ENCODE measurements at places on chromosomes 11 and 22. TPM values are rescaled to one million over a fixed set of nuclear protein-coding genes. Genes with fewer than 3 reads are reported as not detected.

DNA sequence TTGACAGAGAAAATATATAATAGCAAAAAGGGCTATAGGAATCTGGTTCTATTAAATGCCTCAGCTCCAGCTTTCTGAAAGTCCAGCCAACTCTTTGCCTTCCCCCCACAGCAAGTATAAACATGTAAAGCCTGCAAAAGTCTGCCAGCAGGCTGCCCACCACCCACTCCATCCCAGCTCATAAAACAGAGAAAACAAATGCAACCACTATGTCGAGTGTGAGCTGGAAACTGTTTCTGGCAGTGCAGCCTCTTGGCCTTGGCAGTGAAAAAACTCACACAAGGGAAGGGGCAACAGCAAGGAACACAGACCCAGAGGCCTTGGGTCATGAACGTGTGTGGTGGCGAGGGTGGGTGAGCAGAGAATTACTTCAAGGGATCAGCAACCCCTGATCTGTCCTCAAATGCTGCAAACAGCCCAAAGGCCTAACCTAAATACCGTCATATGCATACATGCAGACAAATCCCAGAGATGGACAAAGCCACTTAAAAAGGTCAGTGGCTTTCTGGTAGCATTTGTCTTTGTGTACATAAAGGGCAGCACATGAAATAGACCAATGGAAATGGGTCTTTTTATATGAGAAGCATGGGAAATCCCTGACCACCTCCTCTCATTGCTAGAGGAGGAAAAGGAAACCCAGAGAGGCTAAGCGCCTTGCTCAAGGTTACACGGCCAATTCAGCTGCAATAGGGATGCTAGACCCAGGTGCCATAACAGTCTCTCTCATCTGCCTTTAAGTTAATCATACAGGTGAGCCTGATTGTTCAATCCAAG is 74.8 kb downstream of the NAT10 start:
- no peak overlapping the region for H3K27ac ChIP-seq
- H3K4me1 ChIP-seq: peaks cover 7% of the 10 kb centered on the region
- no peak overlapping the region for H3K4me3 ChIP-seq
- H3K36me3 ChIP-seq: no peaks in the 10 kb centered on the region
- no peak for DNase-seq

DNA sequence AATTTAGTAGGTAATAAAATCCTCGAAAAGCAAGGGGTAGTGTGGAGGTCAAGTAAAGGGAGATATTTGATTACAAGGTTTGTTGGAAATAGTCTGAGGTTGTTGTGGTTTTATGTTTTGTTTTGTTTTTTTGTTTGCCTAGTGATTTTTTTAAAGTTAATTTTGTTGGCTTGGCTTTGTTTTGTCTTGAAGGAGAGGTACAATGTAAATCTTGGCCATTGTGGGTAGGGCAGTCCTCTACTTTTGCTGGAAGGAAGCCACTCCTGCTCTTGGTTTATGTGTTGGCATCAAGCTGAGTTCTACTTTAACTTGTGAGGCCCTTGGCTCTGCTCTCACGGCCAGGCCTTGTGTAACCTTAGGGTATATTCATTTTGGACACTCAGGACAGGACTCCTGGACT is 3.2 kb downstream of the AMOTL1 start:
- peaks cover 7% of the 10 kb centered on the region for H3K4me1 ChIP-seq
- no peak overlapping the region for H3K4me3 ChIP-seq
- H3K27me3 ChIP-seq: no peaks in the 10 kb centered on the region
- H3K27ac ChIP-seq: no peak overlapping the region
- no peak for DNase-seq

- no peaks in the 10 kb centered on the region for H3K36me3 ChIP-seq
- no peak overlapping the region for H3K4me3 ChIP-seq
- no peak for DNase-seq
- H3K4me1 ChIP-seq: peaks cover 18% of the 10 kb centered on the region
These were observed 2.8 kb downstream of the ZNHIT2 start for GRCh38 chr11:65114538-65115171.

DNA sequence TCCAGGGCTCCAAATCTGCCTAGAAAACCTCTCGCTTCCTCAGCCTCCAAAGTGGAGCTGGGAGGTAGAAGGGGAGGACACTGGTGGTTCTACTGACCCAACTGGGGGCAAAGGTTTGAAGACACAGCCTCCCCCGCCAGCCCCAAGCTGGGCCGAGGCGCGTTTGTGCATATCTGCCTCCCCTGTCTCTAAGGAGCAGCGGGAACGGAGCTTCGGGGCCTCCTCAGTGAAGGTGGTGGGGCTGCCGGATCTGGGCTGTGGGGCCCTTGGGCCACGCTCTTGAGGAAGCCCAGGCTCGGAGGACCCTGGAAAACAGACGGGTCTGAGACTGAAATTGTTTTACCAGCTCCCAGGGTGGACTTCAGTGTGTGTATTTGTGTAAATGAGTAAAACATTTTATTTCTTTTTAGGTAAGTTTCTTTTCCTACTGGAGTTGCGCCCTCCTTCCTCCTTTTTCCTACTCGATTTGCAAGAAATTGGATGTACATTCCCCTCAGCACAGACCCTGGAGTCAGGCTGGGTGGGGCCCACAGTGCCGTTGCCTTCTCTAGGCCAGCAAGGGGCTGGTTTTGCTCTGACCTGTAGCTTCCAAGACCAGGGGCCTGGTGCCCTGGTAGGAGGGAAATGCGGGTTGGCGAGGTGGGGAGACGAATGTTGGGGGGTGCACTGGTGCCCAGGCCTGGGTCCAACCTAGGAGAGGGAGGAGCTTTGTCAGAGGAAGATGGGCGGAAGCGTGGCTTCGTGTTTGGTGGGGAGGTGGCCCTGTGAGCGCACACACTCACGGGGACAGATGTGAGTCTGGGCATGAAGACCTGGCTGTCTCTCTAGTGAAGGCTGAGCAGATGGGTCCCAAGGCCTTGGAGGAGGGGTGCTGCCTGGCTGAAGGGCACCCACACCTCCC is 50.6 kb downstream of the ST14 start:
- H3K27ac ChIP-seq: no peak overlapping the region
- DNase-seq: no peak
- H3K4me1 ChIP-seq: no peaks in the 10 kb centered on the region
- no peaks in the 10 kb centered on the region for H3K36me3 ChIP-seq
- no peak overlapping the region for H3K4me3 ChIP-seq
- H3K27me3 ChIP-seq: no peaks in the 10 kb centered on the region

GRCh38 chr11:61871158-61871597 is 20.2 kb downstream of the FADS3 start:
- H3K4me3 ChIP-seq: no peak overlapping the region
- H3K27me3 ChIP-seq: no peaks in the 10 kb centered on the region
- H3K27ac ChIP-seq: peak overlapping the region; percentile 36
- peak; percentile 68 for DNase-seq
- H3K36me3 ChIP-seq: no peaks in the 10 kb centered on the region
- no peaks in the 10 kb centered on the region for H3K4me1 ChIP-seq

DNA sequence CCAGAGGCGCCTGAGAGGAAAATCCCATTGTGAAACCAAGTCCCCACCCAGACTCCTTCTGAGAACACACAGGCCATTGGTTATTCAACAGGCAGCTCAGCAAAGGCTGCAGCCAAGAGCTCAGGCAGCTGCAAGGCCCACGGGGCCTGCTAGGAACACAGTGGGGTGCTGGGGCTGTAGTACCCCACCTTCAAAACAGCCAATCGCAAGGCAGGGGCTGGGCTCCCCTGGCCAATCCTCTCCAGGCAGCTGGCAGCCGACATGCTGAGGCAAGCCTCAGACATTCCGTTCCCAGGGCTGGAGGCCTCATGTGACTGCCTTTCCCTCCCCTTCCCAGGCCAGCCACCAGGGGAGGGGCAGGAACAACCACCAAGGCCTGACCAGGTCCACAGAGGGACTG is 6.6 kb downstream of the PRODH start:
- H3K27ac ChIP-seq: no peak overlapping the region
- no peaks in the 10 kb centered on the region for H3K27me3 ChIP-seq
- peak; percentile 29 for DNase-seq
- H3K4me3 ChIP-seq: no peak overlapping the region

DNA sequence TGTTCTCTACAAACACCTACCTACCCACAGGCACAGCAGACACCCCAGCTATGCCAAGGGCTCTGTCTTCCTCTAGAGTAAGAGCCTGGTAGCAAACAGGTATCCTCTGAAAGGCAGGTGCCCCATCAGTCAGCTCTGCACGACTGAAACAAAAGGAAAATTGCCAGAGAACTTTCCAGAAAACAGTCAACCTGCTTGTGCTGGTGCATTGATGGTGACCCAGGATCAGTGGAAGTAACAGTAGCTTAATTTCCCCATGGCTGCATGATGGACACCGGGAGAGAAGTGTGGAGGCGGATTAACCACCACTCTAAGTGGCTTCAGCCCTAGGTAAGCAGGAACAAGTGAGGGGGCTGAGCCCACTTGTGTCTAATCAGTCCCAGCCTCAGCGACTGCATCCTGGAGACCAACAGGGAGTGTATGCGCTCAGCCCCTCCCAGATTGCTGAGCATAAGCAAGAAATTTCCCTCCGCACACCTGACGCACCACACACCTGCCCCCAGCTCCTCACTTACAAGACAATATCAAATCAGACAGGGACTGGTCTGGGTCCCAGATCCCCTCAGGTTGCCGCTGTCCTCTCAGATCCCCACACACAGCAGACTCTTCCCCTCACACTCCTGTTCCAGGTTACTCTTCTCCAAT is 70.7 kb upstream of the IGLL5 start:
- H3K4me3 ChIP-seq: no peak overlapping the region
- H3K36me3 ChIP-seq: no peaks in the 10 kb centered on the region
- DNase-seq: no peak
- no peaks in the 10 kb centered on the region for H3K27me3 ChIP-seq
- no peaks in the 10 kb centered on the region for H3K4me1 ChIP-seq

- DNase-seq: no peak
- H3K27me3 ChIP-seq: no peaks in the 10 kb centered on the region
- H3K27ac ChIP-seq: no peak overlapping the region
- H3K36me3 ChIP-seq: no peaks in the 10 kb centered on the region
- H3K4me3 ChIP-seq: no peak overlapping the region
These were observed 43.6 kb downstream of the TEAD1 start for GRCh38 chr11:12717851-12718291.

DNA sequence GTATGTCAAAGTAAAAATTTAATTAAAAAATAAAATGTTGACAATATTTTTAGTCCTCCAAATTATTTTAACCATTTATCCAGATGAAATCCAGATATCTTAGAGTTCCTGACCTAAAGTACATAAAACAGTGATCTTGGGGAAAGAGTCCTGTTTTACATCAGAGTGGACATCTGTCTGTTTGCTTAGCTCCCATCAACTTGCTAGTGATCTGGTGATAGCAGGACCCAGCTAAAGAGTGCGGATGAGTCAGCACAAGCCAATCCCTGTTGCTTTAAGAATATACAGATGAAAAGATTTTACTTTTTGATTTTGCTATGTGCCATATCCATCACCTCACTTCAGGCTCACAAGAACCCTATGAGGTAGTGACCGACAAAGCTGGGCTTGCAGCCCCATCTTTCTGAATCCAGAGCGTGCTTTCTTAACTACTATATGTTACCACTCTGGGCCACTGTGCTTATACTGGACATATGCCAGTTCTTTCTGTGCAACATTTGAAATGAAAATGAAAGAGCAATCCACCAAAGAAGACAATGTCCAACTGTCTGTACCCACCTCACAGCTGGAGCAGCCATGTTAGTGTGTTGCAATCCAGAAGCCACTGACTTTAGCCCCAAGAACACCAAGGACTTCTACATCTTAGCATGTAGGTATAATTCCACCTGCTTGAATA is 167.6 kb upstream of the SESN3 start:
- H3K27ac ChIP-seq: no peak overlapping the region
- no peaks in the 10 kb centered on the region for H3K36me3 ChIP-seq

GRCh38 chr11:64843686-64844329 is 645 bp downstream of the CDC42BPG start:
- H3K4me1 ChIP-seq: peaks cover 10% of the 10 kb centered on the region
- H3K4me3 ChIP-seq: peak overlapping the region; percentile 56
- no peaks in the 10 kb centered on the region for H3K27me3 ChIP-seq
- H3K27ac ChIP-seq: peak overlapping the region; percentile 89
- DNase-seq: no peak

DNA sequence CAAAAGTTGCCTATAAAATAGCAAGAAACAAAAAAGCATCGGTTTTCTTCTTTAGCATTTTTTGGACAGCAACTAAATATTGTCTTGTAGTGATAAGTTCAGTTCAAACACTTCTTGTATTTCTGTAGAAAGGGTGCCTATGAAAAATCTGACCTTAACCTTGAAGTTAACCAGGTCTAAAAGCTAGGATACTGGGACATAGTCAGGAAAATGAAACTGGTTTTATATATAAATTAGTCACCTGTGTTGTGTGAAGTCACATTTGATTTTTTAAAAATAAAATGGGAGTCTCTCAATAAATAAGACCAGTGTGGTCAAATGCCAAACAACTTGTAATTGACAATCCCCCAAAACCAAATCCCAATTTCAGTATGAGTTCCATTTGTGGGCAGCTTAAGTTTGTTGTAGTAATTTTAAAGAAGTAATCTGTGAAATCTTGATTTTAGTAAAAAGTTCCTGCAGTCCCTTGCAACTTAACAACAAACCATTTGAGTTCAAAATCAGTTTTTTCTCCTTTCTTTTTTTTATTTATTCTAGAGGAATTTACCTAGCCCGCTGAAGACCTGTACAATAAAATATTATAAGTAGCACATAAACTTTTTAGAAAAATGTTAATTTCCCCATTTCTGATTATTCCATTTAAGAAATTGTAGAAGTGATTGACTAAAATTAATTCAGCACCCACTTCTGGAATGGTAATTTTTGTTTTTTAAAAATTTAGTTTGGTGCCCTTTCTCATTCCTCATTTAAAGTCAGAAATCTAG is 84.5 kb upstream of the PPARA start:
- H3K27ac ChIP-seq: peak overlapping the region; percentile 100
- no peaks in the 10 kb centered on the region for H3K27me3 ChIP-seq
- H3K36me3 ChIP-seq: no peaks in the 10 kb centered on the region
- peaks cover 11% of the 10 kb centered on the region for H3K4me1 ChIP-seq

DNA sequence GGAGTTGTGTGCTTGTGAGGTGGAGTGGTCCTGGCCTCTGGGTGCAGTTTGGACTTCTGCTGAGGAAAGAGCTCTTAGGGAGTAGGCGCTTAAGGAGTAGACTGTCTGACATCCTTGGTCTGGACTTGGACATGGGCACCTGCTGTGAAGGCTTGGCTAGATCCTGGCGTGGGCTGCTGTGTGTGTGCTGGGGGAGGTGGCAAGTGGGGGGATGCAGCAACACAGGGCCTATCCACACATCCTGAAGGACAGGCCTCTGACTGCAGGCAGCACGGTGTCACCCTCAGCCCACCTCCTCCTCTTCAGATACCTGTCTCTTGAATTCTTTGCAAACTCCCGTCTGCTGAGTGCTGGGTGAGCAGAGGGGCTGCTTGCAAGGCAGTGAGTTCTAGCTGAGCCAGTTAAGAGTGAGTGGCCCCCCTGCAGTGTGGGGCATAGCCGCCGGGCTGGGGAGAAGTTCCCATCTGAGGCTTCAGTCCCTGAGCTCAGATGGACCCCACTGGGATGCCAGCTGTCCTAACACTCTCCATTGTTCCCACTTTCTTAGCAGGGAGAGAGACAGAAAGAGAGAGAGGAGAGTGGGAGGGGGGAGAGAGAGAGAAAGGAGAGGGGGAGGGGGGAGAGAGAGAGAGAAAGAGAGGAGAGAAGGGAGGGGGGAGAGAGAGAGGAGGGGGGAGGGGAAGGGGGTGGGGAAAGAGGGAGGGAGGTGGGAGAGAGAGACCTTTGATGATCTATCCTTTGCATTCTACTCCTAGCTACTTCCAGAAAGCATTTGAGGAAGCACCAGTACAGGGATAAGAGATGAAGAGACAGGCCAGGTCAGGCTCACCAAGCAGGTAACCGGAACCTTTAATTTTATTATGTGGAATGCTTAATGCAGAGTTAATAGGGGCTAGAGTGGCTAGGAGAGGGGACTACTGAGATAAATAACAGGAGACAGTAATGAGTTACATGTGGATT is 12.6 kb downstream of the SOX10 start:
- no peaks in the 10 kb centered on the region for H3K36me3 ChIP-seq
- DNase-seq: no peak
- H3K4me3 ChIP-seq: no peak overlapping the region
- no peak overlapping the region for H3K27ac ChIP-seq
- H3K27me3 ChIP-seq: no peaks in the 10 kb centered on the region
- H3K4me1 ChIP-seq: no peaks in the 10 kb centered on the region

The RSF1 gene
- total RNA-seq: 46.2 TPM
